ENCODE measurements at places on chromosomes 4 and X. TPM values are rescaled to one million over a fixed set of nuclear protein-coding genes. Genes with fewer than 3 reads are reported as not detected.

DNA sequence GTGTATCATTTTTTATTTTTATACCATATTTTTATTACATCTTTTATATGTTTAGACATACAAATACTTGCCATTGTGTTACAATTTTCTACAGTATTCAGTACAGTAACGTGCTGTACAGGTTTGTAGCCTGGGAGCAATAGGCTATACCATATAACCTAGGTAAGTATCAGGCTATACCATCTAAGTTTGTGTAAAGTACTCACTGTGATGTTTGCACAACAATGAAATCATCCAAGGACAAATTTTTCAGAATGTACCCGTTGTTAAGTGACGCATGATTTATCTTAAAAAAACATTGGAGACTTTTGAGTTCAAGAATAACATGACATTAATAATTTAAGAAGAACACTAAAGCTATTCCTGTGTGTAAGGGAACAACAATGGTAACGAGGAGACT lies 96.0 kb upstream of the LEF1 start:
- no peak for DNase-seq

DNA sequence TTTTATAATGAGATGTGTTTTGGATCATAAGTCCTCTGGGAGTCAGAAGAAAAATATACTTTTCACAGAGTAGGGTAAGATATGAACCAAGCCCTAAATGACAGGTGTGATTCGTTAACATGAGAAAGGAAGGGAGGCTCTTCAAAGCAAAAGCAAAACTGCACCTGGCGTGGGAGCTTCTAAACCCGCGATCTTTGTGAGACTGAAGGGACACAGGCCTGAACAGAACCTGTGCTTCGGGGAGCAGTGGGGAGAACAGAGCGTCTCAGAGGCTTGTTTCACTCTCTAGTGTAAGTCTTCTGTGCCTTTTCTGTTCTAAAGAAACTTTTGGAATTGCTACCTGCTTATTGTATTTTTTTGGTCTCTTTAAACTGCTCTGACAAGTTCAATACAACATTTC lies 30.2 kb upstream of the CYP4V2 start:
- no peak for DNase-seq

DNA sequence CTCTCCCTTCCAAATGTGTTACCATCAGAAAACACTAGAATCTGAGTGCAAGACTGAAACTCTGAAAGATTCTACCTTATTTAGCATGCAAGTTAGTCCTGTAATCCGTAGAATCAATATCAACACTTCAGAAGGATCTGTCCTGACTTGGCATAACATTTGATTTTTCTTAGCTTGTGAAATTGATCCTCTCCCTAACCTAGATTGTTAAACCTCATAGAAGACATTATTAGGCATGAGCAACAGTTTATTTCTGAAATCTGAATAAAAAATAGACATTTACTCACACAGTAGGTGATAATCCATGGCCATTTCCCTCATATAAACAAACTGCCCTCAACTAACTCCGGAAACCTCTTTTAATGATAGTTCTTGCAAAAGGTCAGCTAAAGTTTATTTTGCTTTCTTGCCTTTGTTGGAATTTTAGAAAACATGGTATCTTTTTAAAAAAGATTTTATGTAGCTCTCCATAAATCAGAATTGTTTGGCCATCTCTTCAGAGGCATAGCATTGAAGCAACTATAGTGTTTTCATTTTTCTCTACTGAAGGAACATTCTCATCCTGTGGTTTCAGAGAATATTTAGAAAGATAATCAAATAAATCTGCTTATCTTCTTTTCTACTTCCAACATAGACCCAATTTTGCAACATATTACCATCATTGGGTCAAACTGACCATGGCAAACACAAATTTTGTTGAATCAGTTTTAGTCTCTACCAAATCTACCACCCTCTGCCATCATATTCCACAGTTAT lies 38.5 kb upstream of the PDLIM5 start:
- no peak for DNase-seq

DNA sequence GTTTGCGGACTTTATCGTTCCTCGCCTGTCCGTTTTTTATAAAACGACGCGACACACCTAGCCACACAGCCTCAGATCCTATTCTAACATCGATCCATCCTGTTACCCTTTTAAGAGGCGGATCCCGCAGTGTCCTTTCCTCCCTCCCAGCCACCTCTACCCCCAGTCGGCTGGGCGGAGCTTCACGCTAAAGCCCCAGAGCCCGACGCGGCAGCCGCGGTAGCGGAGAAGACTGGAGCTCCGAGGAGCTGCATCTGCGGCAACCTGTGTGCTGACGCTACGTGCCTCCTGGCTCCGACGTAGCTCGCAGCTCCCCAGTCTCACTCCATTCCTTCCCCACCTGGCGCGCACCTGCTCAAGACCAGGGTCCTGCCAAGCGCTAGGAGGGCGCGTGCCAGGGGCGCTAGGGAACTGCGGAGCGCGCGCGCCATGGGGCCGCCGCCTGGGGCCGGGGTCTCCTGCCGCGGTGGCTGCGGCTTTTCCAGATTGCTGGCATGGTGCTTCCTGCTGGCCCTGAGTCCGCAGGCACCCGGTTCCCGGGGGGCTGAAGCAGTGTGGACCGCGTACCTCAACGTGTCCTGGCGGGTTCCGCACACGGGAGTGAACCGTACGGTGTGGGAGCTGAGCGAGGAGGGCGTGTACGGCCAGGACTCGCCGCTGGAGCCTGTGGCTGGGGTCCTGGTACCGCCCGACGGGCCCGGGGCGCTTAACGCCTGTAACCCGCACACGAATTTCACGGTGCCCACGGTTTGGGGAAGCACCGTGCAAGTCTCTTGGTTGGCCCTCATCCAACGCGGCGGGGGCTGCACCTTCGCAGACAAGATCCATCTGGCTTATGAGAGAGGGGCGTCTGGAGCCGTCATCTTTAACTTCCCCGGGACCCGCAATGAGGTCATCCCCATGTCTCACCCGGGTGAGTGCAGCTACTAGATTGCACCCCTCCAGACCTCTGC lies at the start of gene RNF128:
TSS of gene RNF128 (plus strand) at position 217 of the 953 bp plus-strand sequence. CDS start at position 430, 213 bp downstream.
- DNase-seq = no peak

DNA sequence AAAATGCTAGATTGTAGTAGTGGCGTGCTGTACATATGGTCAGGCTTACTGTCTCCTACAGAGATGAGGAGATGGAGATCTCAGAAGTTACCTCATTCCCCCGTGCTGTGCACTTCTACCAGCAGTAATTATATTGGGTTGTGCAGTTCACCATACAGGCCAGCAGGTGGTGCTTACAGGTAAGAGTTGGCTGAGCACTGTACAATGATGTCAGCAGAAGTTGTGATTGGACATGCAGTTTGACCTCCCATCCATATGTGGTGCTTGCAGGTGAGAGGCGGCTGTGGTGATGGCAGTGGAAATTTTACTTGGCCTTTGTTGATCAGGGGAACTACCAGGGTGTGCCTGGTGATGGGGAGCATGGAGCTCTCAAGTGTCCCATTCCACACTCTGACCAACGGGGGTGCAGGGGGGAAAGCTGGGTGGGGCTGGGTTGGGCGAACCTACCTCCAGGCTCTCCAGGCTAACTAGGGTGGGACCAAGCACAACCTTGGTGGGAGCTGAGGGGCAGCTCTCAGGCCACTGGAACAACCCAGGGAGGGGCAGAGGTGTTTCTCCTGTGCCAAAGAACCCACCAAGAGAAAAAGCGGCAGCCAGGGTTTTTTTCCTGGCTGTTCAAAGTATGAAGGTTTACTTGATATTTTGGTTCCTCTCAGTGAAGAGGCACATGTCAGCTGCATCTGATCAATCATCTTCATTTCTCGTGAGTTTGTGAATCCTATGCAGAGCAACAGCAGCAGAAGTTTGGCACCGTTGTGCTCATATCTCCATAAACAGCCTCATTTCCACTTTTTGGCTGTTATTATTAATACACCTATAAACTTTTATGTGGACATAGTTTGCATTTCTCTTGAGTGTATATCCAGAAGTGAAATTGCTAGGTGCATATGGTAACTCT lies 73.8 kb upstream of the FREM3 start:
- no peak for DNase-seq

DNA sequence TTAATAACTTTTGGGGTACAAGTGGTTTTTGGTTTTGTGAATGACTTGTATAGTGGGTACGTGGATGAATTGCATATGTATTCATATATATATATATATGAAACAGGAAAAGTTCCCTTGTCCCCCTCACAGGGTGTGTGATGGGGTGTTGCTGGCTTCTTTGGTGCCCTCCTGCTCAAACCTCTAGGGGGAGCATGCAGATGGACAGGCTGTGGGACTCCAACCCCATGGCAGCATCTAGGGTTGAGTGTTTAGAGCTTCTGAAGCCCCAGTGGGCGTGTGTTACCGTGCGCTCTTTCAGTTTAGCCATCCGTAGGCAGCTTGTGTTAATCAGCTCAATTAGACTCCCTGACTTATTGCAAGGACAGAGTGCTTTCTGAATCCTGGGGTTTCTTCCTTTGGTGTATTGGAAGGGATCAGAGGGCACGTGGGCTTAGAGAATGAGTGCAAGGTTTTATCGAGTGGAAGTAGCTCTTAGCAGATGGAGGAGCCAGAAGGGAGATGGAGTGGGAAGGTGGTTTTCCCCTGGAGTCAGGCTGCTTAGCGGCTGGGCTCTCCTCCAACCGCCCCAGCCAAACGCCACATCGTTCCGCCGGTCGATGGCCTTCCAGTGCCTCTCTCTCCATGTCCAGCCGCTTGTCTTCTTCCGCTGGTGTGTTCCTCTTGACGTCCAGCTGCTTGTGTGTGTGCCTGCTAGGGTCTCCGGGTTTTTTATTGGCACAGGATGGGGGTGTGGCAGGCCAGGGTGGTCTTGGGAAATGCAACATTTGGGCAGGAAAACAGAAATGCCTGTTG lies 674.4 kb upstream of the LCORL start:
- no peak for DNase-seq

GRCh38 chr4:184536065-184536880 lies 61.9 kb upstream of the IRF2 start:
- DNase-seq = no peak

DNA sequence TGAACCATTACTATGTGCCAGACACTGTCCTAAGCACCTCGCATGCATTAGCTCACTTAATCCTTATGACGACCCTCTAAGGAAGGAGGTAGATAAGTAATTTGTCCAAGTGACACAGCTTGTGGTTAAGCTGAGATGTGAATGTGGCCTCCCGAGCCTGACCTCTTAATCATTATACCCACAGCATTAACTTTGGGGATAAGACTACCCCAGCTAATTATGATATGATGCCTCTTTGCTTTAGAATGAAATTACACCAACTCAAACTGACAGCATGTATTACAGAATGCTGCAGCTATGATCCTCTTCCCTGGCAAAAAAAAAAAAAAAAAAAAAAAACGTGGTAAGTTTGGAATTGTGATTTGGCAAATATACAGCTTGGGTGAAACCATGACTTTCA lies 53.5 kb downstream of the APBB2 start:
- no peak for DNase-seq

Gene TCEAL2
- total RNA-seq = not detected

Gene NMU
- total RNA-seq = not detected

GRCh38 chrX:19554786-19555185 lies 39.5 kb upstream of the MAP3K15 start:
- DNase-seq = no peak

- DNase-seq = no peak
These were observed 14.7 kb upstream of the GSX2 start for GRCh38 chr4:54085284-54085683.

DNA sequence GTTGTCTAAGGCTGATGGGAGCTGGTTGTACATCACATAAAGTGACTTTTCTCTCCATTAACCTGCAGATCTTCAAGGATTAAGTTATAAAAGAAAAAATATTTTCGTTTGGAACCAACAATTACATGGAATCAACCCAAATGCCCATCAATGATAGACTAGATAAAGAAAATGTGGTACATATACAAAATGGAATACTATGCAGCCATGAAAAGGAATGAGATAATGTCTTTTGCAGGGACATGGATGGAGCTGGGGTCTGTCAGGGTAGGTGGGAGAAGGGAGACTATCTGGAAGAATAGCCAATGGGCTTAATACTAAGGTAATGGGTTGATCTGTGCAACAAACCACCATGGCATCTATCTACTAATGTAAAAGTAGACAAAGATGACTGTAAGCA lies 313.2 kb downstream of the FSTL5 start:
- no peak for DNase-seq

GRCh38 chr4:94507281-94507680 lies 55.5 kb downstream of the PDLIM5 start:
- no peak for DNase-seq

DNA sequence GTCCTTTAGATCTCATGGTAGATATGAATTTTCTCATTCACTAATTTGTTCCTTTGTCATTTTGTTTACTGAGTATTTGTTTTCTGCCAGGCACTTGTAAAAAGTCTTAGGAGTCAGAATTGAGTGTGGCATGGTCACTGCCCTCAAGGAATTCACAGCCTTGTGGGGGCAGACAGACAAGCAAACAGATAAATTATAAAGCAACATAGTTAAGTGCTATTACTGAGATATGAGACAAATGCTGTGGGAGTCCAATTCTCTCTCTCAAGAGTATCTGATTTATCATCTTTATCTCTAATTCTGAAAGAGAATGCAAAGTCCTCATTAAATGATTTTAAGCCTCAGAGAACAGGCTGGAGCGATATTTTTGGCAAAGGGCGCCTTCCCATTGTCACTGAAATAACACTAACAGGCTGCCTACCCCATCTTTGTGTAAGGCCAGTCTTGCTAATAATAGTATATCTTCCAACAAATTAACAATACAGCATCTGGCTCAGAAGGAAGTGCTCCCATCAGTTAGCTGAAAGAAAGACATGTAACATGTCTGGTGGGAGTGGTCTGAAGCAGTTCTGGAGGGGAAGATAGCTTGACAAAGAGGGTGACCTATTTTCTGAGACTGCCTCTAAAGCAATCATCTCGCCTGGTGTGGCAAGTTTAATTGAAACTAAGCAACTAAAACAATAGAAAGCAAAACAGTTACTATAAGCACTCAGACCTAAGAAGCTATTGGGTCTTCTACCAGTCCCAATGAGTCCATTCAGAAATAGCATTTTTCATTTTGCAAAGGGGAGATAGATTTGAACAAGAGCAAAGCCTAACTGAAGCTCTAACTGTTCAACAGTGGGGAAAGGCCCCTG lies 61.5 kb upstream of the AMOT start:
- no peak for DNase-seq

DNA sequence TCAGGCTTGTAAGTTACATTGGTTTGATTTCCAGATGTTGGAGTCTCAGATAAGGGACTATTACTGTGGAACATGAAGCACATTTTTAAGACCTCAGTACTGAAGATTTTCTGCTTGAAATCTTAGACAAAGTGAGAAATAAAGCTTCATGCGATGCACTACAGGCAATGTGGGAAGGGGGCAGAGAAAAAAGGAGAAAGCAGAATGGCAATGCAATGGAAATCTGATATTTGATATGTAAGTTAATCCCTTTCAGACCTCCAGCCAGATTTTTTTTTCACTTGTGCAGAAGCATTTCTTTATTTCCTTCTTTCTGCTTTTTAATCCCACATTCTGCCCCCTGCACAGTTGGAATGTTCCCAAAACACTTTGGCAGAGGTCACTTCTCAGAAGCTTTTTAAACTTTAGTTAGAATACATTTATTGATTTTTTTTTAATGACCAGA lies 174.3 kb downstream of the ADGRL3 start:
- no peak for DNase-seq

Gene ASB12
- total RNA-seq = not detected

All from ascending aorta (tissue), 2 donors.